Muscle of back (tissue), 13 donors: ENCODE measurements at places on chromosomes 7 and 10.

GRCh38 chr7:10707519-10707918 lies 266.2 kb upstream of the PHF14 start:
- no peak for DNase-seq

- DNase-seq = no peak
Measured at GRCh38 chr7:28979776-28980175, 21.6 kb upstream of the TRIL start.

GRCh38 chr7:155071121-155071651 lies 1.1 kb downstream of the HTR5A start:
- DNase-seq = no peak

DNA sequence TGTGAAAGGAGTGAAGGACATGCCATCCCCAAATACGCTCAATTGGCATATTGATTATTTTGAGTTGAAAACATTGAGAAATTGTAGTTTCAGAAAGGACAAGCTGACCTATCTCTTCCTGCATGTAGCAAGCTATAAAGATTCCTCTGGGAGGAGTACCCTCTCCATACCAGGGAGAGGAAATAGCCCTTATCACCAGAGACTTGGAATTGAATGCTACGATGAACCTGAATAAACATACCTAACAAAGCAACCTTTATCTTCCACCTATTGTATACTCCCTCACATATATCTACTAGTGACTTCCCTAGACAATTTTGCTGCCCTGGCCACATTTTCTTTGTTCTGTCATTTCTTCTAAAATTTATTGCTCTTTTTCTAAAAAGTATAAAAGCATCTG lies 150.2 kb upstream of the EEPD1 start:
- DNase-seq = no peak

- no peak for DNase-seq
Measured at GRCh38 chr7:24956021-24956420, 24.0 kb downstream of the OSBPL3 start.
